ENCODE measurements at places on chromosomes 7 and 10. TPM values are rescaled to one million over a fixed set of nuclear protein-coding genes. Genes with fewer than 3 reads are reported as not detected.

DNA sequence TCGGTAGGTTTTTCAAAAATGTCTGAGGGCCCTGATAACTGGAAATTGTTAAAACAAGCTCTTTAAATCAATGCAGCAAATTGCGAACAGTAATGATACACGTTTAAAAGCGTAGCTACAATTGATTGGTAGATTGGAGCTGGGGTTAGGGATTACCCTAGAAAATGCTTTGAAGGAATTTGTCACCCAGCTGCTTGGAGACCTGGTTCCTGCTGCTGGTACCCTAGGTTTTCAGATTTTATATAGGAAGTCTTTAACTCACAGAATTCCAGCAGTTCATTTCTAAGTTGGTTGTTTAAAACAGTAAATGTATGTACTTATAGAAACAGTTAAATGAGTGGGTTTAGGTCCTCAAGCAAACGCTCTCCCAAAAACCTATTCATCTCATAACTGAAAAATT, 1.5 kb downstream of the HECTD2 start:
- peak; percentile 32 for DNase-seq

GRCh38 chr10:123442901-123443300, 223.3 kb upstream of the GPR26 start:
- DNase-seq = no peak

DNA sequence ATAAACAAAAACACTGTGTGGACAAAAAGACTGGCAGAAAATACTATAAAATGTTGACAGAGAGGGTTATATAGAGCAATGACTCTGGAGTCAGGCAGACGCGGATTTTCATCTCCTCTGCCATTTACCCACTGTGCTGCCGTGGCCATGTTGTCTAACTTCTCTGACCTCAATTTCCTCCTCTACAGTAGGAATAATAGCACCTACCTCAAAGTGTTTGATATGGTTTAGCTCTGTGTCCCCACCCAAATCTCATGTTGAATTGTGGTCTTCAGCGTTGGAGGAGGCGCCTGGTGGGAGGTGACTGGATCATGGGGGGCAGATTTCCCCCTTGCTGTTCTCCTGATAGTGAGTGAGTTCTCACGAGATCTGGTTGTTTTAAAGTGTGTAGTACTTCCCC, 78.2 kb upstream of the CALN1 start:
- no peak for DNase-seq

CYP26C1 gene
- total RNA-seq = not detected

DNA sequence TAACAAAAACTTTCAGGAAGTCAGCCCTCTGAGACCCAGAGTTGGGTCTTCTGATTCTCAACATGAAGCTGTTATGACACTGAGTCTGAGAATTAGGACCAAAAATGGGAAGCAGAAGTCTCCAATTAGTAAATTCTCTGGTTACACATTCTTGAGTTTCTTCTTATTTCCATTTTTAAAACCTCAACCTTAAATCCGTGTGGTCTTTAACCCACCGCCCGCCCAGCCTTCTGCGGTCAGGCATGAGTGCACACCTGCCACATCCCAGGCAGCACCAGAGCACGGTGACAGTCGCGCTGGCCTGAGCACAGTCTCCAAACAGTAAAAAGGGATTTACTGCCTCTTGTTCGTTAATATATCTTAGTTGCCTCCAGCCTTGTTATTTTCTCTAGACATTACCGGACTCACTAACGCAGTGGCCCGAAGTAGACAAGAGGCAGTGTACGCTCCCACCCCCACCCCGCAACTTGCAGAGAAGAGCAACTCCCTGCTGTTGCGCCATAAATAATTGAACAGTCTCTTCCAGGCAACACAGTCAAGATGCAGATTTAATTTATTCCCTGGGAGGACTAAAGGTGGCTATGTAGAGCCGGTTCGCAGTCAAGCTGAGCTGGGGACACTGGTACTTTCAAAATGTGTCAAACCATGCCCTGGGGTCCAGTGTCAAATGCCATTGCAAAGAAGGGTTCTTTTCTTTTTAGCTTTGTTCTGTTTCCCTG, 147.0 kb upstream of the CELF2 start:
- DNase-seq = peak; percentile 3

DNA sequence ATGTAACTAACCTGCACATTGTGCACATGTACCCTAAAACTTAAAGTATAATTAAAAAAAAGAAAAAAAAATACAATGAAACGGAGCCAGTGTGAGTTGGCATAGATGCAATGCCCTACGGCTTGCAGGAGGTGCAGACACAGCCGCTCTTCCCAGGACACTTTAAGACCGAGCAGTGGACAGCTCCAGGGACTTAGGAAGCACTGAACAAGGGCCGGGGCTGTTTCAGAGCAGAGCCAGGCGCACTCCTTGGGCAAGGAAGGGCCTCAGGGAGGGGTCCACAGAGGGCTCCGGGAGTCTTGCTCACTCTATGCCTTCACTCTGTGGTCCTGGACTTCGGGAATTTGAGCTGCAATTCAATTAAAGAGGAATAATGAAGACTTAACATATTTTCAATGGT, 355.3 kb downstream of the TCERG1L start:
- DNase-seq = no peak

DNA sequence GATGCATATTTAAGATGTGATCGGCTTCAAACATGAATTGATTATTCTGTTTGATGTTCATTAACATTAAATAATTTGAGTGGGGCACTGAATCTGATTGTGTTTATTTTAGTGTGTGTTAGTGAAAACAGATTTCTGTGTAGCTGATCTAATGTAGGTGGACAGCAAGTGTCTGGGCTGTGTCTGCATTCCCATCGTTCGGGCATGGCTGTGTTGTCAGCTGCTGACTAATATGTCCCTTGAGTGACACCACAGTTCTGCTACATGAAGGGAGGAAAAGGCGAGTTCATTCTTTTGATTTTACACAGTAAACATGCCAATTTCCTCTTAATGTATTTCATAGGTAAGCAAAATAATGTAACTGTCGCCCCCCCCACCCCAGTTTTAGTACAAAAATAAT, 203.0 kb downstream of the CNTNAP2 start:
- peak; percentile 8 for DNase-seq

GRCh38 chr7:36639826-36640225, 84.5 kb downstream of the AOAH start:
- no peak for DNase-seq

DNA sequence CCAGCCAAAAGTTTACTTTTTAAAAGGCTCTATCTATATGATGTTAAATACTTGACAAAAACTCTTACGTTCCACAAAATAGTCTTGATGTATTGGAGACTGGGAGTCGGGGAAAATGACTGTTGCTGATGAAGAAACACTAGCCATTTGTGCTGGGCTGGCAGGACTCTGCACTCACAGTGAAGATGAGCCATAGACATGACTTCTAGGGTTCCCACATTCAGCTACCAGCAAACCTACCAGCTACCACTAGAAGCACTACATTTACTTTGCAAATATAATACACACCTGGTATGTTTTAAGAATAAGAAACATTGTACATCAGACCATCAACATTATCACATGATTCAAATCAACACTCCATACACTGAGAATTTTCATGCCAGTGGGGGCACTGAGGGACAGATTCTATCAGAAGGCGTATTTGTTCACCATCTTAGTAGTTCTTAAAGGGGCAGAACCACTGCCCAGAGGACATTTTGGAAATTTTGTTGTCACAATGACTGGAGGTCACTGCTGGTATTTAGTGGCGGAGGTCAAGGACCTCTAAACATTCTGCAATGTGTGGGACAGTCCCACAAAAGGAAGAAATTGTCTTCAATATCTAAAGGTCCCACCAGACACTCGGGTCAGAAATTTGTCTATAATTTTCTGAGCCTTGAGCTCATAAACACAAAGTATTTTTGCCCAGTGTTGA, 52.3 kb downstream of the PARD3 start:
- no peak for DNase-seq

TMEM229A gene
- not detected for total RNA-seq

All from G401 (cell line).